ENCODE measurements at places on chromosomes 7 and 10.

DNA sequence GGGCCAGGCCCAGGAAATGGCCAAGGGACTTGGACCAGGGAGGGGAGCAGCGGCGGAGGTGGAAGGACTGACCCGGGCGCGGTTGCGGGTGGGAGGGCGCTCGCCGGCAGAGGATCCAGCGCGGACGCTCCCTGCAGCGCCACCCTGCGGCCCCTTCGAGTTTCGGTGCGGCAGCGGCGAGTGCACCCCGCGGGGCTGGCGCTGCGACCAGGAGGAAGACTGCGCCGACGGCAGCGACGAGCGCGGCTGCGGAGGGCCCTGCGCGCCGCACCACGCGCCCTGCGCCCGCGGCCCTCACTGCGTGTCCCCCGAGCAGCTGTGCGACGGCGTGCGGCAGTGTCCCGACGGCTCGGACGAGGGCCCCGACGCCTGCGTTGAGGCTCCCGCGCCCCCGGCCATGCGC is 16.8 kb upstream of the ZNF467 start:
- H3K27me3 ChIP-seq, result no peaks in the 10 kb centered on the region
- no peak overlapping the region for H3K4me3 ChIP-seq
- no peak overlapping the region for H3K27ac ChIP-seq
- H3K36me3 ChIP-seq, result no peaks in the 10 kb centered on the region
- H3K4me1 ChIP-seq, result no peaks in the 10 kb centered on the region
- DNase-seq, result no peak

- DNase-seq, result no peak
- no peak overlapping the region for H3K4me3 ChIP-seq
- H3K36me3 ChIP-seq, result peaks cover 35% of the 10 kb centered on the region
- H3K4me1 ChIP-seq, result peaks cover 27% of the 10 kb centered on the region
- H3K27ac ChIP-seq, result no peak overlapping the region
- no peaks in the 10 kb centered on the region for H3K27me3 ChIP-seq
Measured at GRCh38 chr7:5229451-5230264, 39.6 kb downstream of the WIPI2 start.

GRCh38 chr10:133326745-133327650 is 9.7 kb downstream of the CALY start:
- no peaks in the 10 kb centered on the region for H3K27me3 ChIP-seq
- no peak for DNase-seq
- peaks cover 26% of the 10 kb centered on the region for H3K4me1 ChIP-seq

GRCh38 chr7:106915407-106915806 is 50.3 kb downstream of the PIK3CG start:
- peak; percentile 16 for DNase-seq
- H3K27ac ChIP-seq, result no peak overlapping the region
- no peak overlapping the region for H3K4me3 ChIP-seq
- H3K4me1 ChIP-seq, result no peaks in the 10 kb centered on the region

DNA sequence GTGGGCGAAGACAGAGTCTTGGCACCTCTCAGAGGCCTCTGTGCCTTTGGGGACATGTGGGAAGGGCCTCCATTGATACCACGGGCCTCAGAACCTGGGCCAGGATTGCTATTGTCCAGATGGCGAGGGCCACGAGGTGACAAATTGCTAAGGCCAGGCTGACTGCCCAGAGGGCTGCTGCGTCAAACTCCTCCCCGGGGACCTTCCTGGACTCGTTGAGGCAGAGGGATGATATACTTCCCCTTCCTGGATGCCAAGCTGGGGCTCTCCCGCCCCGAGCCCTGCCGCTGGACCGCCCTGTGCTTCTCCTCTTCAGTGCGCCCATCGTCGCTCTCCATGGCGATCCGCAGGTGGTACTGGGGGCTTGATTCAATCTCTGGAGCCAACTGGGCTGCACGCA is 58.9 kb downstream of the LRRC72 start:
- DNase-seq, result no peak
- no peak overlapping the region for H3K27ac ChIP-seq
- no peaks in the 10 kb centered on the region for H3K36me3 ChIP-seq
- no peak overlapping the region for H3K4me3 ChIP-seq
- H3K27me3 ChIP-seq, result no peaks in the 10 kb centered on the region
- H3K4me1 ChIP-seq, result peaks cover 4% of the 10 kb centered on the region

GRCh38 chr7:6442114-6442513 is 5.6 kb downstream of the DAGLB start:
- H3K27ac ChIP-seq, result no peak overlapping the region
- H3K36me3 ChIP-seq, result peaks cover 37% of the 10 kb centered on the region
- H3K27me3 ChIP-seq, result no peaks in the 10 kb centered on the region
- DNase-seq, result no peak
- H3K4me3 ChIP-seq, result no peak overlapping the region
- H3K4me1 ChIP-seq, result peaks cover 8% of the 10 kb centered on the region

DNA sequence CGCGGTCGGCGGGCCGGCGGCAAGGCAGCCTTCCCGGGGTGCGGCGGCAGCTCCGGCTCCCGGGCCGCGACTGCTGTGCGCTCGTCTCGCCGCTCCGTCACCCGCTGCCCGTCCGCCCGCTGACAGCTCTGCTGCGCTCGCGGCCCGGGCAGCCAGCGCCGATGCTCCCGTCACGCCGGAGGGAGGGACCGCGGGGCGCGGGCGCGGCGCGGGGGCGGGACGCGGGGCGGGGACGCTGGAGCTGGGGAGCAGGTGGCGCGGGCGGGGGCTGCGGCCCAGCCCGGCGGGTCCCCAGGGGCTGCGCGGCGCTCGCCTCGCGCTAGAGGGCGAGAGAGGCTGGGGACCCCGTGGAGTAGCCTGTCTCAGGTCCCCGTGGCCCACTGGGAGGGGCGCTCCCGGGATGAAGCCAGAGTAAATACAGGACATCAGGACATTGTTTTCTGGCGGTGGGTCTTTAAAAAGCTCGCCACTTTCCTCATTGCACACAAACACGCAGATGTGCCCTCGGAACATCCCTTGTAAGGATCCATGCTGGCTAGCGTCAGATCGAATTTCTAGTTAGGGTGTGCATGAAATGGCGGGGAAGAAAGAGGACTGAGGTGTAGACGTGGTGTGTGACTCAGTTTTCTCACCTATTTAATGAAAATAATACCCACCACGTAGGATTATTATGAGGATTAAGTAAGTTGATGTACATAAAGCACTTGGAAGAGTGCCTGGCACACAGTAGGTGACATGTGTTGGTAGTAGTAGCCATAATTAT is at the start of gene ELAPOR2:
Gene ELAPOR2, minus strand, starts transcription at position 130 of the 763 bp plus-strand sequence. CDS start 141 bp downstream, outside the sequence.
- no peaks in the 10 kb centered on the region for H3K36me3 ChIP-seq
- no peak within 1 kb of the TSS for H3K27ac ChIP-seq
- peak within 1 kb of the TSS; percentile 68 for H3K4me3 ChIP-seq
- peaks cover 16% of the 10 kb centered on the region for H3K4me1 ChIP-seq
- peak; percentile 92 for DNase-seq

GRCh38 chr10:96417441-96417840 is 58.6 kb upstream of the OPALIN start:
- no peaks in the 10 kb centered on the region for H3K27me3 ChIP-seq
- H3K36me3 ChIP-seq, result no peaks in the 10 kb centered on the region
- no peak for DNase-seq
- no peak overlapping the region for H3K4me3 ChIP-seq
- H3K27ac ChIP-seq, result no peak overlapping the region

DNA sequence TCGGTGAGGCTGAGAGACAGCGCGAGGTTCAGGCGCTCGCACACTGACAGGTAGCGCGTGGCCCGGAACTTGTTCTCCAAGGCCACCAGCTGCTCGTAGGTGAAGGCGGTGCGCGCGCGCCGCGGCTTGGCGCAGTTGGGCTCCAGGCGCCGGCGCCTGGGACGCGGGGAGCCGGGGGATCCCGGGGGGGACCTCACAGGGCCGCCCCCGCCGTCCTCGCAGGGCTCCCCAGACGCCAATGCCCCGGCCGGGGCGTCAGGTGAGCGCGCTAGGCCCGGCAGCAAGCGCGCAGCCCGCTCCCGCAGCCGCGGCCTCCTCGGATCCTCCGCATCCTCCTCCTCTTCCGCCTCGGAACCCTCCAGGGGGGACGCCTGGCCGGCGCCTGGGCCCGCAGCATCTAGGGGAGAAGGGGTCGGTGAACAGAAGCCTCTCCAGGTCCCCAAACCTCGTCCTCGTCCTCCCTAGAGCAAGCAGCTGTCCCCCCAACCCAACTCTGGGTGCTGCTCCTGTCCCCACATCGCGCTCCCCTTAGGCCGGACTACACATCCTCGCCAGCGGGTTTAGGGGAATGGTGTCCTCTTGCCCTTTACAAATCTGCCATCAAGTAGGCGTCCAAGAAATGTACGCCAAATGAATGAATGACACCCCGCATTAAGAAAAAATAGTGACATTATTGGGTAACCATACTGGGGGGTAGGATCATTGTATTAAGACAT is 1.9 kb downstream of the NKX1-2 start:
- H3K4me1 ChIP-seq, result no peaks in the 10 kb centered on the region
- H3K4me3 ChIP-seq, result no peak overlapping the region
- DNase-seq, result no peak
- H3K27me3 ChIP-seq, result no peaks in the 10 kb centered on the region
- H3K27ac ChIP-seq, result no peak overlapping the region

DNA sequence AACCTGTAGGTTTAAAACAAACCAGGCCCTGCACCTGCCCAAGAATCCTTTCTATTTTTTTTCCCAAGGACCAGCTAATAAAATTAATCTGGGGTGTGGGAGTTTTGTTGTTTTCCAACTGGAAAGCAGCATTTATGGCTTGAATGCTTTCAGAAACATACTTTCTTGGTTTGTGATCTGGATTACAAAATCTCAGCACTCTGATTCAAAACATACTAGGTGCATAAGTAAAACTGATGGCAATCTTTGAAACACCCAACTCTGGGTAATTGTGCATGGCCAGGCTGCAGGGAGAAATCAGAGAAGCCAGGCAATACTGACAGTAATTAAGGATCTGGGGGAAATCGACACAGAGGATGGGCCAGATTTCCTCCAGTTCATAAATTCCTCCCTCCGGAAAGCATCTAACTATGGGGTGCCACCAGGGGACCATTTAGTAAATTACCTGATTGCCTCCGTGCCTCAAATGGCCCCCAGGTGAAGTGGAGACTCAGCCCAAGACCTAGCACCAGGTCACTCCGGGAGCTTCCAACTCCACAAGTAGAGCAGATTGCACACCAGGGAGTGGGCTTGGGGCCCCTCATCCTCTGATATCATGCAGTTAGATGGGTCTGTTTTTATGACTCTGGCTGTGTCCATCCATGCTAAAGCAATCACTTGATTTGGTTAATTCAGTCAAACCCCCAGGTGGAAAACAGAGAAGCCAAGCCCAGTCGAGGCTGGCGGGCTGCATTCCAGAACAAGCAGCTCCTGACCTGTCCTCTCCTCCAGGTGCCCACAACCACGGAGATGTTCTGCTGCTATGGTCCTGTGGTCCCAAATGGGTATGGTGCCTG is 15.2 kb upstream of the C10orf53 start:
- DNase-seq, result no peak
- H3K27me3 ChIP-seq, result no peaks in the 10 kb centered on the region
- no peaks in the 10 kb centered on the region for H3K4me1 ChIP-seq
- H3K4me3 ChIP-seq, result no peak overlapping the region

DNA sequence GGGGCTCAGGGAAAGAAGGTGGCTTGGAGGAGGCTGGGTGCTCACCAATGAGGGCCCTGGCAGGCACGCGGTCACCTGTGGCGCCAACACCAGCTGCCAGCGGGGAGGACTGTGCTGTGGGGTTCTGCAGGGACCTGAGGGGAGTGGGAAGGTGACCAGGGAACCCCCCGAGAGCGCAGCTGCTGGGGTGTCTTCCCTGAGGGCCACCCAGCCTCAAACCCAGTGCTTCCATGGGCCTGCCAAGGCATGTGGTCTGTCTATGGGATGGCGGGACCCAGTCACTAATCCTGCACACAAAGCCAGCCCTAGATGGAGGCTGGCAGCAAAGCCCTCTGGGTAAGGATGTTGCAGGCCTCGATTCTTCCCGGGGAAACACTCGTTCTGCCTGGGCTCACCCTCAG is 117.1 kb downstream of the EBF3 start:
- H3K4me1 ChIP-seq, result no peaks in the 10 kb centered on the region
- no peaks in the 10 kb centered on the region for H3K36me3 ChIP-seq
- no peak overlapping the region for H3K4me3 ChIP-seq
- no peaks in the 10 kb centered on the region for H3K27me3 ChIP-seq
- H3K27ac ChIP-seq, result no peak overlapping the region
- no peak for DNase-seq

- no peak overlapping the region for H3K4me3 ChIP-seq
- H3K4me1 ChIP-seq, result no peaks in the 10 kb centered on the region
- no peaks in the 10 kb centered on the region for H3K36me3 ChIP-seq
- no peak for DNase-seq
- H3K27ac ChIP-seq, result no peak overlapping the region
Measured at GRCh38 chr10:76892766-76893479, 744.7 kb downstream of the KCNMA1 start.

DNA sequence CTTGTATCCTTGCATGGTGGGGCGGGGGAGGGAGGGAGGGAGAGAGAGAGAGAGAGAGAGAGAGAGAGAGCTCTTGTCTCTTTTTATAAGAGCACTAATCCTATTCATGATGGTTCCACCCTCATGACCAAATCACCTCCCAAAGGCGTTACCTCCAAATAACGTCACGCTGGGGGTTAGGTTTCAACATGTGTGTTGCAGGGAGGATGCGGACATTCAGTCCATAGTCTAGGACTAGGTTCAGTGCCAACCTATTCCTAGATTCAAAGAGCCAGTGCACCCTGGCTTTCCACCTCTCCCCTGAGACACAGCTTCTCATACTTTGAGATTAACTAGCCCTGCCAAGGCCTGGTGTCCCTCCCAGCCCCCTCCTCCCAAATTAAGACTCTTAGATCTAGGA is 123.0 kb downstream of the GRK5 start:
- peaks cover 3% of the 10 kb centered on the region for H3K4me1 ChIP-seq
- H3K27me3 ChIP-seq, result no peaks in the 10 kb centered on the region
- no peak overlapping the region for H3K4me3 ChIP-seq
- DNase-seq, result no peak

DNA sequence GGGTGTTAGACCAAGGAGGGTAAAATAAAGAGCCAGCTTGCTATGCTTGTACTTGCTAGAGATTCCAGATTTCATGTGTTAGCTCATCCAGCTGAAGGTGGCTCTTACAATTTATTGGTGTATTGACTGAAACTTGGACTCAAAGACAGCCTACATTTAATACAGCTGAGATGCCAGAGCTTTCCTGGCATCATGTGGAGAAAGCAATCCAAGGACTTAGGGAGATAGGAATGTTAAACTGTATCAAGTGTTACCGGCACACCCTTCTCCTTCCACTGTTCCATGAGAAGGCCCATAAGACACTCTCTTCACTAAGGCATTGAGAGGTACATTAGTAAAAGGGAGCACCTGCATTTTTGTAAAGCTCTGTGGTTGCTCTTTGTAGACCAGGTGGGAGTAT is 9.3 kb upstream of the HERPUD2 start:
- H3K27me3 ChIP-seq, result no peaks in the 10 kb centered on the region
- H3K4me1 ChIP-seq, result peaks cover 1% of the 10 kb centered on the region
- no peak overlapping the region for H3K27ac ChIP-seq
- H3K36me3 ChIP-seq, result no peaks in the 10 kb centered on the region
- DNase-seq, result no peak

DNA sequence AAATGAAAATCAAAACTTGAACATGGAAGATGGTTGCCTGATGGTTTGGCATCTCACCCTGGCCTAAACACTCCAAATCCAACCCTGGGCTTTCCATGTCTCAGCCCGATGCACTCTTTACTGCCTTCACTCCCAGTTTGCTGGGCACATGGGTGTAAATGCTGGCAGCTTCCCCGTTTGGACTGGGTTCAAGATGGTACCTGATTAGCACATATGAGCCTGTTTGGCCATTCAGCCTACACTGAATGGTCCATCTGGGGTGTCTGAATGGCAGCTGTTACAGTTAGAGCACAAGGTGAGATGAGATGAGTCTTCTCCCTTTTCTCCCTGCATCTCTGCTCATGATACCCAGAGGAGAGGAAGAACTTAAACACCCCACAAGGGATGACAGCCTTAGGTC is 37.1 kb downstream of the ATXN7L1 start:
- no peaks in the 10 kb centered on the region for H3K27me3 ChIP-seq
- H3K4me3 ChIP-seq, result no peak overlapping the region
- DNase-seq, result no peak
- H3K27ac ChIP-seq, result no peak overlapping the region
- no peaks in the 10 kb centered on the region for H3K4me1 ChIP-seq
